ENCODE measurements at places on chromosomes 1 and 21.
A peak's percentile ranks its signal among the peaks of the same experiment; 100 is the strongest.

DNA sequence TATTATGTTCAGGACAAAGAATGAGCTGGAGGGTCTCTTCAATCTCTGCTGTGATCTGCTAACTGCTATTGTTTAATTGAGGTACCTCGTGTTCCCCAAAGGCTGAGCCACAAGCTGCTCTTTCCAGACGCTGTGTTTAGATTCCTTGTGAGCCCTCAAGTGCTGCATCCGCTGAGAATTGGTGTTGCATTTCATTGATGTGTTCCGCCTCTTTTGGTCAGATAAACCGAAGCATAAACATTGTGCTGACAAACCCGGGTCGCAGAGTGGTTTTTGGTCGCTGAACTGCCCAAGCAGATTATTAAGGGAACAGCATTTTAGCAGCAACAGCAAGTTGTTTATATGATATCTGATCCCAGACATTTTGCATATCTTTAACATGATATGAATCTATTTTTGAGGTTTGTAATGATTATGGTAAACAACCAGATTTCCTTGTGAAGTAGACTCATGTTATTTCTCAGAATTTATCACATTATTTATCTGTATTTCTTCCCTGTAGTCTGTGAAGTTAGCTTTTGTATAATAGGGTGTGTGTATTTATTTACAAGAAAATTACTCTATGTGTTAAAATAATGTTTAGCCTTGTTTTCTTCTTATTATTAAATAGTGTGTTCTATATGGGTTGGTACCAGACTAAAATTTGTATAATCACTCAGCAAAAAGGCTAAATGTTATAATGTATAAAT, 217.2 kb upstream of the C1orf105 start:
- DNase-seq, result peak; percentile 73

DNA sequence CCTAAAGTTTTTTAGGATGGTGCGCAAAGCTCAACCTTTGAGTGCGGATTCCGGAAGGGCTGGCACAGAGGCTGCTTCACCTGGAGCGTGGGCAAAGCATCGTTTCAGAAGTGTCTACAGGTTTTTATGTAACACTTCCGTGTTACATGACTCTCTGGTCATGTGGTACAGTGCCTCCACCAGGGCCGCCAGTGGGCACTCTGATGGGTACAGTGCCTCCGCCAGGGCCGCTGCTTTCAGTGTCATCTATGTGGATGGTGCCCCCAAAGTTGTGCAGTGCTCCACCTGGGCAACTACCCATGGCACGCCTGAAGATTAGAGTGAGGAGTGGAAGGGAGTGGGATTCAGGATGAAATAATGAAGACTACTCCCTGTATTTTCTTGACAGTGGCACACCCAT, 101.4 kb upstream of the C1orf174 start:
- DNase-seq, result no peak

GRCh38 chr1:186054003-186054402, 319.8 kb downstream of the HMCN1 start:
- DNase-seq, result no peak

DNA sequence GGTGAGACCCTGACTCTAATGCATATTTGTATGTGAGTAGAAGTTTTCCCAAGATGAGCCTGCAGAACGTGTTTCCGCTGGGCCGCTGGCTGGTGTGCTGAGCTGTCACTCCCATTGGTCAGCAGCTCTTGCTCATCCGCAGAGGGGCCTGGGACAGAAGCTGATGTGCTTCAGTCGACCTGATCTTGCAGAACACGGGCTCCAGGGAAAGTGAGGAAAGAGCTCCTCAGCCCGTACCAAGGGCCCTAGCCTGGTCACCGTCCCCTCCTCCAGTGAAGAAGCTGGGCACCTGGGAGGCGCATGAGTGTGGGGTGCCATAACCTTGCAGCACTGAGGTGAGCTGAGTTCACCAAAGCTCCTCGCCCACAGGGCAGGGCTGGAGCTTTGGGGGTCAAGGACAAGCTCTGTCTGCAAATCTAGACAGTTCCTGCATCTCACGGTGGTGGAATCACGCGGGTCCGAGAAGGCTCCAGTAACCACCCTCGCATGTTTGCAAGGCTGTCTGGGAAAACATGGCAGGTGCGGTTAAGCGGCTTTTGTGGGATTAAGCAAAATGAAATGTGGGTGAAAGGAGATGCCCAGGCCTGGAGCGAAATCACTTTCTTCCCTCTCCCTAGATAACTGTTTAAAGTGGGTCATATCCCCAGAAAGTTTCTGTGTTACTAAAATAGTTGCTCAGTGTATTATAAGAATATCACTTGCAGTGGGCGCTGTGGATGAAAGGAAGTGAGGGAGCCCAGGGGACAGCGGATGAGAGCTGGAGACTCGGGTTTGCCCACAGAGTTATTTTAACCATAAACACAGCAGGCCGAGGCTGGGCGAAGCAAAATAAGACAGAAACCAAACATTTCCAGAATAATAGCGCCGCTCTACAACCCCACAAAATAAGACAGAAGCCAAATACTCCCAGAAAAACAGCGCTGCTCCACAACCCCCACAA, 33.1 kb upstream of the LRRC3 start:
- no peak for DNase-seq

GRCh38 chr1:220892086-220892376, 12.8 kb downstream of the HLX start:
- DNase-seq, result no peak

DNA sequence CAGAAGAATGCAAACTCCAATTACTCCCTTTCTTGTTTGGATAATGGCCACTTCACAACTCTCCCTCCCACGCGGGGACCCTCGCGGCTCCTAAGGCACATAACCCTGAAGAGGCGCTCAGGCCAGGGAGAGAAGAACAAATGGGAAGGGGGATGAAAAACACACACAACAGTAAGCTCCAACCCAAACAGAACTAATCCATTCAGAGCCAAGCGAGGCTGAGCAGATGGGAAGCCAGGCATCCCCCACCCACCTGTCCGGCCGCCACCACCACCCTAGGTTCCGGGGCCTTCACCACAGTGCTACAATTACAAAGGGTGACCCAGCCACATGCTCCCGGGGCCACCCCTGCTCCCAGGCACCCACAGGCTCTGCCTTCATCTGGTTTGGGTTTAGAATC, 101.5 kb downstream of the MRPL37 start:
- no peak for DNase-seq

GRCh38 chr1:147892731-147893214, 9.8 kb upstream of the GJA8 start:
- DNase-seq, result no peak

- no peak for DNase-seq
Measured at GRCh38 chr1:25929016-25929415, 22.8 kb upstream of the STMN1 start.

DNA sequence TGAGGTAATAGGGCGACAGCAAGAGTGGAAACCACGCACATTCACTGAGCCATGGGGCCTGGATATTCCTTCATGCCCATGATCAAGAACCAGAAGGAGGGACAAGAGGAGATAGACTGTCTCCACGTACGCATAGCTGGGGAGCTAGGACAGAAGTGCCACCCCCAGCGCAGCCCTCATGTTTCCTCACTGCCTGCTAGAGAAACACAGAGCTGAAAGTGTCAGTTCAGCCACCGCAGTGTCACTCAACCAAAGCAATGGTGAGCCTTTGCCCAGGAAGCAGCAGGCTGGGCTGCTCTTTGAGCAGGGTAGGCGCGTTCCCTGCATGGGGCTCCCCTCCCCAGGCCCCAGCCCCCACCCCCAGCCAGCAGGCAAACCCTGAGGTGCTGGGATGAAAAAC, 68.5 kb downstream of the STUM start:
- no peak for DNase-seq

DNA sequence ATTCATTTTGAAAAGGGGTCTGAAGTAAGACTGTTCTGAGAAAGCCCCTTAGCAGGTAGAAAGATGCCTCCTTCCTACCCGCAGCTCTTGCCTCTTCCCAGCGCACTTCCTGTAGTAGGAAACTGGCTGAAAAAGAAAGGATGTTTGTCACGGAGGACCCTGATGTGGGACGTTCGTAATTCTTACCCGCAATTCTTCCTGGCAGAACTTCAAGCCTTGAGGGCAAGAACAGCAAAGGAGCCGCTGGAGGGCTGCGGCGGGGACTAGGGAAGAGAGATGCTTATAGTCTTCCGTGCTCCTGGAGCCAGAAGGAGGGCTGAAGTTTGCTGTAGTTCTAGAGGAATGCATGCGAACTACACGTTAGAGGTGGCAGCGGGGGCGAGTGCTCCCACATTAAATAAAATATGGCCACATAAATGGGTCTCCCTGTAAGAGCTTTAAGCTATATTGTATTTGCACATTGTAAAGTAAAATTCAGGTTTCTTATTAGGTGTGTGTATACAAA, 6.3 kb downstream of the C1orf53 start:
- no peak for DNase-seq

Data from T-helper 2 cell (primary cell).